Karpas-422 (cell line): ENCODE measurements at places on chromosomes 12 and 14. TPM values are rescaled to one million over a fixed set of nuclear protein-coding genes. Genes with fewer than 3 reads are reported as not detected.

The KRT2 gene
- total RNA-seq: not detected in 2 replicates

The TBX3 gene
- total RNA-seq: not detected in 2 replicates

The DLGAP5 gene
- total RNA-seq: 24.0 and 42.4 TPM in 2 replicates

The KICS2 gene
- total RNA-seq: 13.0 and 30.7 TPM in 2 replicates

The B3GNT4 gene
- total RNA-seq: 0.07 and 0.83 TPM in 2 replicates

The RPGRIP1 gene
- total RNA-seq: not detected in 2 replicates

The FOXN4 gene
- not detected in 2 replicates for total RNA-seq

The IFNG-AS1 gene
- not detected in 2 replicates for total RNA-seq

The MEG3 gene
- not detected in 2 replicates for total RNA-seq

The CLEC2A gene
- total RNA-seq: not detected in 2 replicates

The SERPINA9 gene
- total RNA-seq: 164 and 182 TPM in 2 replicates

The RIPK3 gene
- 1.6 and 2.3 TPM in 2 replicates for total RNA-seq

The FAM186B gene
- 1.1 TPM in 1 of 2 replicates, not detected in the other for total RNA-seq

The PLEKHG7 gene
- not detected in 2 replicates for total RNA-seq

The AMN gene
- 7.7 and 16.7 TPM in 2 replicates for total RNA-seq

The SMCO2 gene
- total RNA-seq: not detected in 2 replicates

The STYK1 gene
- total RNA-seq: not detected in 2 replicates

The IL31 gene
- total RNA-seq: not detected in 2 replicates

The PZP gene
- not detected in 2 replicates for total RNA-seq
